ENCODE measurements at places on chromosomes 12 and 14.

- no peak for DNase-seq
These were observed 24.2 kb downstream of the FLRT2 start for GRCh38 chr14:85554106-85554505.

DNA sequence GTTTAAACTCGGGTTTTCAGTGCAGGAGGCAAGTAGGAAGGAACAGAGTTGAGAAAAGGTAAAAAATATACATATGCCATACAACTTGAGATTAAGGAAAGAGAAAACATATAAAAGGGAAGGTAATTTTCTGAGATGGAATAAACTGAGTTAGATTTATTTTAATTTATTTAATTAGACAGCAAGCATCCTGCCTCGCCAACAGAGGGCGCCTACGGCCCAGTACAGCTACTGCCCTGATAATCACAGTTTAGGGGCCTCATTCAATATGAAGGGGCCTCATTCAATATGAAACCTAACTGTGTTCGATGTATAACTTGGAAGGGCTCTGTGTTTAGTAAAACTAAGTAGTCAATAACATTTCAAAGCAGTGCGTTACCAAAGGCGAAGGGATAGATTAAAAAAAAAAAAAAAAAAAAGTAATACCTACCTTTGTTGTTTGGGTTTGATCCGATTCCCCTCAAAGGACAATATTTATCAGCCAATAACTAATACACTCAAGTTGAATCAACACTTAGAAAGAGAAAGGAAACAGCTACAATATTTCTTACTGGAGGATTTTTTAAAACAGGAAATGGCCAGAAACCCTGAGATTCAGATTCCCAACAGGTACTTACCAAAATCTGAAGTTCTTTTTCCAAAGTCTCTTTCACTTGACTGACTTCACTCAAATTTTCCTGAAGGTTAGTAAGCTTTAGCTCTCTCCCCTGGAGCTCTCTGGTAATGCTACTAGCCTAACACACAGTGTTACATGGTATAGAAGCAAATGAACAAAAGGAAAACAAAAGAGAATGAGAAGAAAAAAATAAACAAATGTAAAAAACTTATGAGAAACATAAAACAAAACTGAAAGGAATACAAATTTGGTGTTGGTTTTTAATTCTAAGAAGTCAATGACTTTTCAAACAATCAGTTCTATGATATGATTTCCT is 70.0 kb upstream of the VPS33A start:
- no peak for DNase-seq

GRCh38 chr12:20445687-20446086 is 77.3 kb downstream of the PDE3A start:
- no peak for DNase-seq

GRCh38 chr12:127487031-127487430 is 779.9 kb upstream of the TMEM132C start:
- no peak for DNase-seq

DNA sequence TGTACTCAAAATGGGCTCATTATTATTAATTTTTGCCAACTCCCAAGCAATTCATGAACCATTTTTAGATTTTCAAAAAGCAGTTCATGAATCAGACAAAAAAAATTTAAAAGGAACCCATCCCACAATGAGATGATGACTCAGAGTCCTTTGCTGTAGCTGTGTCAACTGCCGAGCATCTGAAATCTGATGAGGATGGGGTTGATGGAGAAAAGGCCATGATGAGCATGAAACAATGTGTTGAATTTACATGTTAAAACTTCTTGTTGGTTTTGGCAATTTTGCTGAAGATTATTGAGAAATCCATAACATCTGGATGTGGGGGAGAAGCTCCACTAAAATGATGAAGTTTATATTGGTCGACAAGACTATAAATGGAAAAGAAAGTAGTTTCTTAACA is 378.0 kb downstream of the FOXG1 start:
- DNase-seq = no peak

DNA sequence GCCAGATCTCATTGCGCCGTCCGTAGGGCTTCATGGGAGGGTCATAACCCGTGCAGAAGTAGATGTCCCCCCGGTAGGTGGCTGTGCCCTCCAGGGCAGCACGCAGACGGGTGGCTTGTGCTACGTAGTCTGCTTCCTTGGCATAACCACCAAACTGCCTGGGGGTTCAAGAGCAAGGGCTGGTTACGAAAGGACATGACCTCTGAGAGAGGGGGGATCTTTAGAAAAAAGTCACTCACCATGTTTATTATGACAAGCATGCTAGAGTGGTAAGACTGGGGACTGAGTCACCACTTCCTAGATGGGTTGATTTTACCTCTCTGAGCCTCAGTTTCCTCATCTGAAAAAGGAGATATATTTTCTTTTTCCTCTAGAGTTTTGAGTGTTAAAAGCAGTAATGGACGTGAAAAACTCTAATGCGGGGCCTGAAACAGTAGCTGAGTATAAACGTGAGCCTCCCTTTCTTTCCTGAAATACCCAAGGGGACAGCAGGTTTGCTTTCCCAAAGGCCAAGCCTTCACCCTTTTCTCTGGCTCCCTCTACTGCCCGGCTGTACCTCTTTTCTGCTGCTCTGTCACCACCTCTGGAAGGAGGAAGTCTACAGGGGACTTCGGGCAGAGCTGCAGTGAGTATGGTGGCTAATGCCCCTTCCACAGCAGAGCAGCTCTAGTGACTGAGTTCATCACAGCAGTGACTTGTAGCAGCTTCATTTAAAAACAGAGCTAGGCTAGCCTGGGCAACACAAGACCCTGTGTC is 23.5 kb upstream of the GPRC5D start:
- DNase-seq = no peak

DNA sequence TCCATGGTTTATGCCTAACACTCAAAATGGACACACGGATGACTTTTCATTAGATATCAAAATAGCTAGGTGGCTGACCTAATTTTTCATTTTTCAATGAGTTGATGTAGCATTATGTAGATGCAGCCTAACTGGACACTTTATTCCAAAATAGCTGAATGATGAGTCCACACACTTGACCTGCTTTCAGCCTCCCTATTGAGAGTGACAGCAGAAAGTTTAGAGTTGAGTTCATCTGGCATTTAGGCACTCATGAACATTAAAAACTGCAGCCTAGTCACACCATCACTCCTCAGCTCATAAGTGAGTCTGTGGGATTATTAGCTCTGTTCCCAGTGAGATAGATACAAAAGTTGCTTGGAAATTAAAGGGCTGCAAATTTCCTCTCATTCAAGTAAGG is 307.3 kb upstream of the PRKD1 start:
- DNase-seq = no peak

DNA sequence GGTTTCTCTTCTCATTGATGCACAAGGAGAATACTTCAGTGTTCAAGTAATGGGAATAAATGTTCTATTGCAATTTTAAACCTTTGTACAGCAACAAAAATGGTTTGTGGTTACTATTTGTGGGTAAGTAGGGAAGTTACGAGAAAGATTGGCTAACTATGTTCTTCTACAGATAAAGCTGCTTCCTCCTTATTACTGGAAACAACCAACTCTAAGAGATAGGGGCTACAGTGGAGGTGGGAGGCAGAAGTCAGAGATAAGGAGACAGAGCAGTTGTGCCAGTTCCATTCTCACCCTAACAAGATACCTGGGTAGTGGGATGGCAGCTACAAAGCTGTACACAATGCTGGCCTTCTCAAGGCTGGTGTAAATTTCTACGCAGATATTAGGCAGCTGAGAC is 16.2 kb downstream of the NOXRED1 start:
- DNase-seq = no peak

GRCh38 chr12:101969-102878 is 35.7 kb downstream of the IQSEC3 start:
- DNase-seq = no peak

DNA sequence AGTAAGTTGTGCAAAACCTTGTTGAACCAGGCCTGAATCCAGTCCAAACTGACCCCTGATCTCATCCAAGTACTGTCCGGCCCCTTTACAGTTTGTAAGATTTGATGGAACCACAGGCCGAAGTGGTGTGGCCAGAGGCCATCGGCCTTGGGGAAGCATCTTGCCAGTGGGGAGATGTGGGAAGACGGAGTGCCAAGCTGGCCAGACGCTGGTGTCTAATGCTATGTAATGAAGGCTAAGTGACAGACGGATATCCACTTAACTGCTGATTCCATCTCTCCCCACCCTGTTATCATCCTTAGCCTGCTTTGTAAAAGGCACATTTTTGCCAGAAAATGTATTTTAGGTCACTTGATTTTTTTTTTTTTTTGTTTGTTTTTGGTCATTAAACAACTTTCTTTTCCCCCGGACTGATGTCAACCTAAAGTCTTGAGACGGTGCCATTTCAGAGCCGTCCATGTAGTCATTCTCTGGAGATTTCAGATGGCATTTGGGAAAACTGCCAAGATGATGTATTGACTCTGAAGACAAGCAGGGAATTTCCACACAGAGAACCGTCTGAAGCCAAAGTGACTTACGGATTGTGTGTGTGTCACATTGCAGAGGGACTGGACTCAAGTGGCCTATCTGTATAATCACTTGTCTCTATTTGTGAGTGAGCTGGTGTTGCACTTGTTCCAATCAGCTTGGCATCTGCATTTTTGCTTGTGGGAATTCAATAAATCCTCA is 86.5 kb upstream of the MANSC4 start:
- no peak for DNase-seq

- DNase-seq = no peak
These were observed 469.9 kb downstream of the DPF3 start for GRCh38 chr14:72423957-72424356.

GRCh38 chr12:71449373-71450070 is 9.9 kb downstream of the LGR5 start:
- no peak for DNase-seq

GRCh38 chr14:25518364-25518763 is 468.4 kb upstream of the STXBP6 start:
- no peak for DNase-seq

DNA sequence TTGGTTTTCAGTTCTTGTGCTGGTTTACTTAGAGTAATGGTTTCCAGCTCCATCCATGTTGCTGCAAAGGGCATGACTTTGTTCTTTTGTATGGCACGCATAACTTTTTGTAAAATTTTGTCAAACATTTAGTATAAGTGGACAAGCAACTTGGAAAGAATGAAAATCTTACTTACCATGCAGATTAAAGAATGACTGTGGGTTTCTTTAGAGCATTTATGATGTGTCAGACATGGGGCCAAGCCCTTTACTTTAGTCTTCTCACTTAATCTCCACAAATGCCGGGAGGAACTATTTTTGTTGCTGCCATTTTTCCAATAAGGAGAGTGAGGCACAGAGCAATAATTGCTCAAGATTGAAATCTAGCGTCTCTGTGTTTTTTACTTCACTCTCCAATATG is 652.5 kb upstream of the TBX3 start:
- DNase-seq = no peak

DNA sequence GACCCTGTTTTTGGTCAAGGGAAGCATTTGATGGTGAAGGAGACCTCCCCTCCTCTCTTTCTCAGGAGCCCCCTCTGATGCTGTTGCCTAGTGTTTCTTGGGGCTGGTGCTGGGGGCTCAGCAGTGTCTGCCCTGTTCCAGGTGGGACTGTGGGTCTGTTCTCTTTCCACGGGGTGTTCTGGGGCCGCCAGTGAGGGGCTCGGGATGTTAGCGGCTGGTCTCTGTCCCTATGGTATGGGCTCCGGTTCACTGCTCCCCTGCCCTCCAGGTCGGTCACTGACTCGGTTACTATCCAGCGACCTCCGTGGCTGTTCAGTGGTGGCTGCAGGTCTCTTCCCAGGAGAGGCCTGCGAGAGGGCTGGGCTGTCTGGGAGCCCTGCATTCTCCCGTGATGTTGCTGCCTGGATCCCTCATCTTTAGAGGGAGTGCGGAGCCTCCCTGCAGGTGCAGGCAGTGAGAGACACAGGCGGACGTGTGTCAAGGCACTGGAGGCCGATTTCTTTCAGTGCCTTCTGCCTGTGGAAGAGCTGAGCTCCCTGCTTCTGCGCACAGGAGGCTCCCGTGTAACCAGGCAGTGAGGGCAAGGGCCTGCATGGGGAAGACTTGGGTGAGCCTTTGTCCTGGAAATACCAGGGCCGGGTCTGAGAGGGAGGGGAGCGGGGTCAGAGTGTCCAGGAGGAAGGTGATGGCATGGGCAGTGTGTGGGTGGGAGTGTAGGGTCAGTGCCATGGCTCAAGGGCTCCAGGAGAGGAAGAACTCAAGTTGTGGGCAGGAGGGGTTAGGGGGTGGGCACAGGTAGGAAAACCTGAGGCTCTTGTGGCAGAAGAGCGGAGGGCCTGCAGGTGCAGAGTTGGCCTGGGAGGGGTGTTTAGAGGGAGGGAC is 362.6 kb downstream of the TMEM121 start:
- peak; percentile 34 for DNase-seq

DNA sequence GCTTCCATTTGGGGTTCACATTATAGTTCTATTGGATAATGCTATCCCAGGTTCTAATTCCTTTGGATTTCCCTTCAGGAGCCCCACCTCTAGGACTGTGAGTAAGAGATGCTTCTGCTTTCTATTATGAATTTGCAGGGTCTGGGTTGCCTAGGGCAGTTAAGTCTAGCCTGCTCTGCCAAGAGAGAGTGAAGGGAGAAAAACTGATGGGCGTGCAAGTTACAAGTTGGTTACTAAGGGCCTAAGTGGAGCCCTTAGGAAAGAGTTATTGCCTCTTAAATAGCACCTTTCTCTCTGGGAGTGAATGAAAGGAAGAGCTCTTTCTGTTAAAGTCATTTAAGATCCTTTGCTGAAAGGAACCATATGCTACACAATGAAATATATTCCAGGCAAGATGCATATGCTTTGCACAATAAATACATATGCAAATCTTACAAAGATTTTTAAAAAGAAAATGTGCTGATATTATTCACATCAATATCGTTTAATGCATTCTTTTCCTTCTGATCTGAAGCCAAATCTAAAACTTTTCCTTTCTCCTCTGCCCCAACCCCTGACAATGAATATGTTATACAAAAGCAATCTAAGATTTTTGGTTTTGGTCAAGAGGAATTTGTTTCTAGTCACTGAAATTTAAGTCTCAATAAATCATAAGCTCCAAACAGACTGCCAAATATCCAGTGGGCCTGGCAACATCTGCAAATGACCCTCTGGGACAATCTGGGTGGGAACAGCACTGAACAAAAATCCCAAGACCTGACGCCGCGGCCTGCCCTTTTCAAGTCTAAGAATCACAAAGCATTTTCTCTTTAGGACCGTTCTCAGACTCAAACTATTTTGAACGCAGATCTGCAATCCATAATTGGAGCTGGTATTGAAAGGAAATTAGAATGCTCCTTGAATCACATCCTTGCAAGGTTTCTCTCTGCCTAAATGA is 586.7 kb downstream of the ETNK1 start:
- DNase-seq = no peak

- no peak for DNase-seq
These were observed 1.7 kb downstream of the P2RX2 start for GRCh38 chr12:132620113-132620898.

DNA sequence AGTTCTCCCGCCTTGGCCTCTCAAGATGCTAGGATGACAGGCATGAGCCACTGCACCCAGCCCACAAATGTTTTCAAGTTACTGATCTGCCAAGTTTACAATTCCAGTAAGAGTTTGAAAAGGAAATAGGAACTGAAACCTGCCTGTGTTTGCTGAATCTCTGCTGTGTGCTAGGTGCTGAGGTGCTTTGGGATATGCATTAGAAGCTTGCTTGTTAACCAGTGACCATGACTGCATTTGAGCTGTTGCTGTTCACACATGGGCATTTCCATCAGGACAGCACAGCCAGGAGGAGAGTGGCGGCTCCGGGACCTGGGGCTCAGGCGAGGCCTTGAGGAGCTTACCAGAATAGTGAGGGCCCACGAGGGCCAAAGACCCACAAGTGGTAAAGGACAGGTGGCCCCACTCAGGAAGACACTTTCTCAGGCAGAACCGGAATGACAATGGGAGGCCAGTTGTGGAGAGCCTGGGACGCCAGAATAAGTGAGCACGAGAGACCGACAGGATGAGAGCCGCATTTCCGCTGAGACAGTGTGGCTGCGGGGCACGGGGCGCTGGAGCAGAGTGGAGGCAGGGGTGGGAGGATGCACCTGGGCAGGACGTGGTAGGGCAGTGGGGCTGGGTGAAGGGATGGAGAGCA is 54.5 kb upstream of the MMP17 start:
- DNase-seq = no peak

Data from right forelimb (tissue), 1 donor.